ENCODE measurements at places on chromosomes 13 and 19. TPM values are rescaled to one million over a fixed set of nuclear protein-coding genes. Genes with fewer than 3 reads are reported as not detected.

- no peak for DNase-seq
Measured at GRCh38 chr19:48415395-48415794, 21.9 kb downstream of the GRIN2D start.

Gene ZNF224
- 14.8 TPM for total RNA-seq

GRCh38 chr13:77853703-77854102 lies 64.9 kb downstream of the EDNRB start:
- DNase-seq, result no peak

DNA sequence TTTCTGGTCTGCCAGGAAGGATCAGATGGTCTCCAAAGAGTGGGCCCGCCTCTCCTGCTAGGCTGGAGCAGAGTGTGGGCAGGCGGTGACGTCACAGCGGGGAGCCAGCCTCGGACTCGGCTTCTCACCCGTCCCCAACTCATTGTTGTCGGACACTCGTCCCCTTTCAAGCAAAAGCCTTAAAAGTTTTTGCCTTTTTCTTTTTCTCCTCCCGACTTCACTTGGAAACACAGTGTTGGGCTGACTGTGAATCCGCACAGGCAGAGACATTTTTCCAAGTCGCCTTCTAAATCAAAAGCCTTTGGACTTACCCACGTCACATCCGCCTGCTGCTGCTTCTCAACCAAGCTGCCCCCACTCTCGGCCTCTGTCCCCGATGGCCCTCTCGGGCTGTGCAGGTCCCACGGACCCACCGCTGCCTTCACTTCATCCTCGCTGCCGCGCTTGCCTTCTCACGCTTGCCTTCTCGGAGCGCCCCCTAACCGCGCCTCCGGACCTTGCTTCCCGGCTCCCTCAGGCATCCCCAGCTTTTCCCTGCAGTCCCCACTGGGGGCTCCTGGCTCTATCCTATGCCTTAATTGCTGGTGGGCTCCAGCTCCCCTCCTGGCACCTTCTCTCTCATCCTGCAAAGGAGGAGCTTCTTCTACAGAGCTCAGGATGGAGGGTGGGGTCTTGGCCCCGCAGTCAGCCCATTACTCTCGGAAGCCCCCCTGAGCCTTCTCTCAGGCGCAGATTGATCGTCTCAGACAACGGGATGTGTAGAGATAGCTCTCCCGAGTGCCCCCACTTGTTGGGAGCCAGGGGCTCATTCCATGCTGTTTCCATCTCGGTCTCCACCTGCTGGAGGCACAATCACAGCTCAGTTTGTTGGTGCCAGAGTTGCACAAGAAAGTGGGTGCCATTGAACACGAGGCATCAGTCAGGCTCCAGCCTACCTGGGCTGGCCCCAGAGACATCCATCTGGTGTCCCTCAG lies 3.9 kb upstream of the ZNF135 start:
- no peak for DNase-seq

- DNase-seq, result no peak
Measured at GRCh38 chr13:42396501-42396900, 124.5 kb downstream of the AKAP11 start.

Gene LCP1
- 195 TPM for total RNA-seq
